ENCODE measurements at places on chromosomes 13 and 19. TPM values are rescaled to one million over a fixed set of nuclear protein-coding genes. Genes with fewer than 3 reads are reported as not detected.

DNA sequence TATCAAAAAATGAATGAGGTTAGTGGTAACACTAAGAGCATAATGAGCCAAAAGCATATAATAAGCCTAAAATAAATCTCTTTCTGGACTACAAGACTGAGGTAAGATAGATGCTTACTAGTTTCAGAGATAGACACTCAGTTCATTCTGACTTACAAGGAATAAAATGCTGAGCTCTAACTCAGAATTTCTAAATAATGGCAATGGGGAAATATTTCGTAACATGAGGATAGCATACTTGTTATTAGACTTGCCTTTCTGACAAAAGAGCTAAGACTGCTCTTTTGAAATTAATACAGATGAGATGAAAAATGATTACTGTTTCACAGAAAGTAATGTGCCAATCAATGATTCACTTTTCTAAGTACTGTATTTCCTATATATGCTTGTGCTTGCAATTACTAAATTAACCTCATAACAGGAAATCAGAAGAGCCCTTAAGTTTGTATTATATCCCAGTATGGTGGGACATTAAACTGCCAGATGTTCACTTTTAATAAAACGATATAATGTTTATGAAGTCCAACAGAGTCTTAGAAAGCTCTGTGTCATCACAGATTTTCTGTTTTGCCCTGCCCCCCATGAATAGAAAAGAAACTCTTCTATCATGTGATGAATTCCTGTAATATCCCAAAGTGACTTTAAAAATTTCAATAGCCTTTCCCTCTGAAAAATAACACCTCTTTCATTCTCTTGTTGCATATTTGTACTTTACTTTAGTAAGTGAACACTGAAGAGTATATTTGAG lies 2771.0 kb upstream of the PCDH20 start:
- DNase-seq: no peak

- no peak for DNase-seq
These were observed 146.2 kb downstream of the MYO16 start for GRCh38 chr13:108775597-108775996.

The SIGLEC14 gene
- not detected for total RNA-seq

- no peak for DNase-seq
These were observed 3.6 kb downstream of the LTBP4 start for GRCh38 chr19:40604647-40605215.

The LIN7B gene
- total RNA-seq: 8.4 TPM

The CEACAM21 gene
- total RNA-seq: not detected

The FBXO17 gene
- total RNA-seq: 19.7 TPM

GRCh38 chr13:25687471-25688225 lies 315.9 kb downstream of the ATP8A2 start:
- no peak for DNase-seq

- no peak for DNase-seq
These were observed 489.1 kb downstream of the MYO16 start for GRCh38 chr13:109118521-109118920.

DNA sequence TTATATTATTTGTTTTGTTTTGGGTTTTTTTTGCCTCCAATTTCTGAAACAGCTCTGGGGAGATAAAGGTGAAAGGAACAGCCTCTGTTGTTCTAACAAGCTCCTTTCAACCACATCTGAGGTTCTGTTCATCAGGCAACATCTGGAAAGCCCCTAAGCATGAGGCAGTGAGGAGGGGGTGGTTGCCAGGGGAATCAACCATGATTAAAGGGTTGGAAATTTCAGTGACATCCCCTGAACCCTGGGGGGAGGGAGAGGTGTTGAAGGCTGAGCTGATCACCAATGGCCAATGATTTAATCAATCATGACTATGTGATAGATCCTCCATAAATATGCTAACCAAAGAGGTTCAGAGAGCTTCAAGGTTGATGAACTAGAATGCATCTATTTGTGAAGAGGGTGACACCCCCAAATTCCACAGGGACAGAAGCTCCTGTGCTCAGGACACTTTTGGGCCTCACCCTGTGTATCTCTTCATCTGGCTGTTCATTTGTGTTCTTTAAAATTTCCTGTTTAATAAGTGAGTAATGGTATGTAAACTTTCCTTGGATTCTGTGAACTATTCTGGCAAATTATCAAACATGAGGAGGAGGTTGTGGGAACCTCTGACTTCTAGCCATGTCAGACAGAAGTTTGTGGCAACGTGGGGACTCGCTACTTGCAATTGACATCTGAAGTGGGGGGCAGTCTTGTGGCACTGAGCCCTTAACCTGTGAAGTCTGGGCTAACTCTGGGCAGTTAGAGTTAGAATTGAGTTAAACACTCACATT lies 221.3 kb downstream of the NHLRC3 start:
- DNase-seq: no peak

- no peak for DNase-seq
These were observed 14.1 kb downstream of the AP2A1 start for GRCh38 chr19:49780861-49781260.

- DNase-seq: no peak
These were observed 1.4 kb downstream of the NOVA2 start for GRCh38 chr19:45972081-45972946.

GRCh38 chr13:106867249-106867648 lies 299.3 kb upstream of the ARGLU1 start:
- no peak for DNase-seq

The FSD1 gene
- 13.7 TPM for total RNA-seq

All from HFFc6 (cell line).